ENCODE measurements at places on chromosomes 1 and 21.

DNA sequence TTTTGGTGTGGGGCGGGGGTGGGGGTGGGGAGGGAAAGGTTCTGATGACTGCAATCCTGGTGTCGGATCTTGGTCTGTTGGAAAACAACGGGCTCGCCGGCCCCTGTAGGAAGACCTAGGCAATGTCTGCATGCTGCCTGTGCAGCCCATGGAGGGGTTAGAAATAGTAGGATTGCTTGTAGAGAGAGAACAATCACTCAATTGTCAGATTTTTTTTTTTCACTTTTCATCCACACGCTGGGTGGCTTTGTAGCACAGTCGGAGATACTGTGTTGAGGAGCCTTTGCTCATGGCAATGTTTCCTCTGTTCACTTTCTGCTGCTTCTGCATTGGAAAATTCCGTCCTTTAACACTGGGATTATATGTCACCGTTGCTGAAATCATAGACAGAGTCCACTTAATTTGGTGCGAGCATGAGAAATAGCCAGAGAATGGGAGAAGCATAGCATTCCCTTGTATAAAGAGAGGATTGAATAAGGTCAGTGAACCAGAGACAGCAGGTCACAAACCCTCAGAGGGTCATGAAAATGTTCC, 107.5 kb downstream of the MRPS6 start:
- peak; percentile 40 for DNase-seq

DNA sequence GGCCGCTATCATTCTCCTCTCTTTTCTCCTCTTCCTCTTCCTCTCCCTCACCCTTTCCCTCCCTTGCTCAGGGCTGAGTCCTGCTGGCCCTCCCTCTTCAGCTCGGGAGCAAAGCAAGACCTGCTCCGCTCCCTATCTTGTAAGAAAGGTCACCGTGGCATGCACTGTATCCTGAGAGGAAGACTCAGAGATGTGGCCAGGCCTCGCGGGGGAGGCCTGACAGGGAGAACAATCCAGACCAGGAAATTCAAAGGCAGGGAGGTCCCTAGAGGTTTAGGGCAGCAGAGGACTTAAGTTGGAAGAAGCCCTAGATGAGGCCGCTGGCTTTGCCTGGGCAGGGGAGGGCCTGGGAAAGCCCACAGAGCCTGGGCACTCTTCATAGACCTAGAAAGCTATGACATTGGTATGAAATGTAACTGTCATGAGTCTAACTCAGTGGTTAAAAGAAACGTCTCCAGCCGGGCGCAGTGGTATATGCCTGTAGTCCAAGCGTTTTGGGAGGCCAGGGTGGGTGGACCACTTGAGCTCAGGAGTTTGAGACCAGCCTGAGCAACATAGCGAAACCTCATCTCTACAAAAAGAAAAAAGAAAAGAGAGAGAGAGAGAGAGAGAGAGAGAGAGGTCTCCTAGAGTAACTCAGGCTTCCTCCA, 14.6 kb upstream of the PTAFR start:
- no peak for DNase-seq

DNA sequence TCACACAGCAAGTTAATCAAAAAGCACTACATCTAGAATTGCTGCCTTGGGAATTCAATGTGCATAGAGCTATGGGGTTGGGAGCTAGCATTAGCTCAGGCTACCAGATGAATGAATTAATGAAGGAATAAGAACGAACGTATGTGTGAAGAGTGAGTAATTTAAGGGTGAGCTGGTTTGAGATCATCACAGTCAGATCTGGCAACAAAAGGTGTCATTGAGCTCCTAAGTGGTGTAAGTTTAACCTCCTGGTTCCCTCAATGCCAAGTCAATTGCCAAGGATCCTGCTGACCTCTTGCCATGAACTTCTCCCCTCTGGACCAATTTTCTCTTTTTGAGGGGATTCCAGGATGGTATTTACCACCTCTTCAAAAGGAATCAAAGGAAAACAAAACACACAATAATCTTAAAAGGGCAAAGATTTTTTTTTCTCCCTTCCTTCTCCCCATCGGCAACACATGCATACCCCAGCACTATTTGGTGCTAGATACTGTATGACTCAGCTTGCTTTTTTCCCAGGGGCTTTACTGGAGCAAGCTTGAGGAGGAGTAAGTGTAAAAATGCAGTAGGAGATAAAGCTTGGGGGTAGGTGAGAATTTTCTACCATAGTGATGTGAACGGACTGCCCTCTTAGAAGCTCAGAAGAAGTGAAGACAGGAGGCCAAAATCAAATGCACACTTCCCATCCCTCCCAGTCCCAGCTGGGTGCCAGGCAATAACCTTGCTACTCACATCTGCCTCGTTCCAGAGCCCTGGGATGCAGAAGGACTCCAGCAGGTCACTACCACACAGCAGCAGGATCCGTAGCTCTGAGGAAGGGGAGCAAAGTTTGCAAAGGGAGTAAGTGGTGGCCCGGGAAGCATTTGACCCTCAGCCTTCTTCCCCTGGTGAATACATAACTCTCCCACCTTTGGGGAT, 92.0 kb downstream of the LAMC2 start:
- DNase-seq, result peak; percentile 73

GRCh38 chr1:162033428-162033827, 9.8 kb upstream of the OLFML2B start:
- DNase-seq, result no peak

DNA sequence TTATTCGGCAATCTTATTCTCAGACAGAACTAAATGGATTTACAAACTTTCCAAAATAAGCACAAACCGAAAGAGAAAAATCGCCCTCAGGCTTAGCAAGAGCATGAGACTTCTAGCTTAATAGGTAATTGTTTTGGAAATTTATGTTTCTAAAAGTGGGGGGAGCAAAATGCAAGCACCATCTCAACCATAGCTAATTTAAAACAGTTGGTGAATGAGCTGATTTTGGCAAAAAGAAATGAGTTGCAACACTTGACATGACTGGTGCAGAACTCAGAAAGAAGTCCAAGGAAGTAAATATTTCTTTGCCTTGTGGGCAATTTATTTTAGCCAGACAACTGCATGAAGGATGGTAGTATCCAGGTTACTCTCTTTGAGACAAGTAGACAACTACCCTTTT, 71.5 kb upstream of the PTGFR start:
- DNase-seq, result peak; percentile 98

DNA sequence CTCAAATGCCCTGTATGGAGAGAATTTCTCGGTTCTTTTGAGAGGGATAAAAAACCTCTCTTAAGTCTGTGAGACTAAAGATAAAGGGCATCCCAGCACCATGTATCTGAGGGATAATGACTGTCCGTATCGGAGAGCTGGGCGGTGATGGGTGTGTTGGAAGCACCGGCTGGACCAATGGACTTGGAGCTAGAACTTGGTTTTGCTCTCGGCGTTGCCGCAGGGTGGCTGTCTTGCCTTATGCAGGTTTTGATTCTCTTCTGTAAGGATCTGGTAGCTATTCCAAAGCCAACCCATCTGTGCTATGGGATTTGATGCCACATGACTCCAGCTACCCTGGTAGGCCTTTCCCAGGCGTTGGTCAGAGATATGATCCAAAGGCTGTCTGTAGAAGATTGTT, 348.8 kb downstream of the KIF26B start:
- DNase-seq, result no peak

- DNase-seq, result peak; percentile 17
Measured at GRCh38 chr21:17576080-17576835, 36.4 kb downstream of the BTG3 start.

DNA sequence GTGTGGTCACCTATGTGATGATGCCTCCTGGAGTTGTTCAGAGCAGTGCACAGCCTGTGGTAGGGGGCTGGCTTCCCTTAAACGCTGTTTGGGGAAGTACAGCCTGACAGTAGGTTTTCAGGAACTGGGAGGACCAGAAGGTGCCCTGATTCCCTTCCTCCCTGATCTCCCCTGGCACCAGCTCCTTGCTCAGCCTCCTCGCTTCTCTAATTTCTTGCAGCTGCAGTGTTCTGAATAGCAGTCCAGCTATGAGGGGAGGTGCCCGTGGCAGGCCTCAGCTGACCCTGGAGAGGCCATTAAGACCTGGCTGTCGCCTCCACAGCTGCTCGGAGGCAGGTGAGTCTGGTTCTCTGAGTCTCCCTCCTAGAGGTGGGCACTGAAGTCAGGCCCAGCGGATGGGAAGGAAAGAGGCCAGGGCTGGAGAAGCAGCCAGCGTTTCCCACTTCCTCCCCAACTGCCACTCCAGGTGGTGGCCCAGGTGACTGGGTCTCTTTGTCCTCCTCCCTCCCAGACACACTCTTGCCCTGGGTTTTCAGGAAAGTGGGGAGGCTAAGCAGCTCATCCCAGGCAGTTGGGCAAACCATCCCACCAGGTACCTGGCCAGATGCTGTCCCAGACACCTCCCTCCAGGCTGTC, 52.0 kb upstream of the RPL11 start:
- no peak for DNase-seq

Data from RPMI7951 (cell line).